ENCODE measurements at places on chromosomes 13 and 19. TPM values are rescaled to one million over a fixed set of nuclear protein-coding genes. Genes with fewer than 3 reads are reported as not detected.

The SHC2 gene
- total RNA-seq = 84.3 TPM

The CGB2 gene
- not detected for total RNA-seq

The ELAVL1 gene
- 17.9 TPM for total RNA-seq

The CYP2A7 gene
- not detected for total RNA-seq

The TNNI3 gene
- total RNA-seq = 0.66 TPM

DNA sequence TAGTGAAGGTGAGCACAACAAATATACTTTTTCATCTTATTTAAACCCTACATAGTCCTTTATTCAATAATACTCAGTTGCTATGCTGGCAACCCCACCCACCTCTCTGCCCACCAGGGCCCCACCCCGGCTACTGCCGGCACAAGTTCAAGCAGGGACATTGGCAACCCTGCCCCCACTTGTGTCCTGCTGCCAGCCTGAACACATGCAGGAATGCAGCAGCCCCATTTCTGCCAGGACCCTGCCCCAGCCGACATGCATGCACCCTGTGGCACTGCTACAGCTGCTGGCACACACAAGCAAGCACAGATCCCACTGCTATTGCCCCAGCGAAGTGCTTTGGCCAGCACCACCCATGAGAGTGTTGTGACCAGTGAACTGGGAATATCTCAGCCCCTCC lies 289.8 kb downstream of the COG6 start:
- no peaks in the 10 kb centered on the region for H3K4me1 ChIP-seq
- H3K27me3 ChIP-seq = no peaks in the 10 kb centered on the region
- no peak for DNase-seq
- no peak overlapping the region for H3K4me3 ChIP-seq
- no peak overlapping the region for H3K27ac ChIP-seq
- H3K36me3 ChIP-seq = no peaks in the 10 kb centered on the region

GRCh38 chr19:6034512-6034911 lies 56.6 kb upstream of the RANBP3 start:
- no peaks in the 10 kb centered on the region for H3K36me3 ChIP-seq
- H3K4me1 ChIP-seq = no peaks in the 10 kb centered on the region

GRCh38 chr19:34128558-34129250 lies 43.6 kb upstream of the LSM14A start:
- no peak overlapping the region for H3K27ac ChIP-seq
- H3K36me3 ChIP-seq = no peaks in the 10 kb centered on the region

DNA sequence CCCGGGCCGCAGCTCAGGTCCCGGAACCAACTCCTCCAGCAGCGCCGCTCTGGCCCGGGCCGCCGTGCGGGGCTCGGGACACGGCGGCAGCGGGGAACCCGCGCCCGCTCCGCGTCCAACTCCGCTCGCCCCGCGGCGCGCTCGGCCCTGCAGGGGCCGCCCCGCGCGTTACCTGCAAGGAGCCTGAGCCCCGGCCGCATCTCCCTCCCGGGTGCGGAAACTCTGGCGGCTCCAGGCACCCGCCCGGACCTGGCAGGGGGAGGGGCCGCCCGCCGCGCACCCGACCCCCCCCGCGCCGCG lies at the start of gene TMTC4:
TSS of gene TMTC4 (minus strand) at position 224 of the 300 bp plus-strand sequence. CDS start 4,433 bp downstream, outside the sequence.
- peak within 1 kb of the TSS; percentile 91 for H3K27ac ChIP-seq
- H3K27me3 ChIP-seq = no peaks in the 10 kb centered on the region
- peaks cover 4% of the 10 kb centered on the region for H3K4me1 ChIP-seq
- peak within 1 kb of the TSS; percentile 96 for H3K4me3 ChIP-seq

DNA sequence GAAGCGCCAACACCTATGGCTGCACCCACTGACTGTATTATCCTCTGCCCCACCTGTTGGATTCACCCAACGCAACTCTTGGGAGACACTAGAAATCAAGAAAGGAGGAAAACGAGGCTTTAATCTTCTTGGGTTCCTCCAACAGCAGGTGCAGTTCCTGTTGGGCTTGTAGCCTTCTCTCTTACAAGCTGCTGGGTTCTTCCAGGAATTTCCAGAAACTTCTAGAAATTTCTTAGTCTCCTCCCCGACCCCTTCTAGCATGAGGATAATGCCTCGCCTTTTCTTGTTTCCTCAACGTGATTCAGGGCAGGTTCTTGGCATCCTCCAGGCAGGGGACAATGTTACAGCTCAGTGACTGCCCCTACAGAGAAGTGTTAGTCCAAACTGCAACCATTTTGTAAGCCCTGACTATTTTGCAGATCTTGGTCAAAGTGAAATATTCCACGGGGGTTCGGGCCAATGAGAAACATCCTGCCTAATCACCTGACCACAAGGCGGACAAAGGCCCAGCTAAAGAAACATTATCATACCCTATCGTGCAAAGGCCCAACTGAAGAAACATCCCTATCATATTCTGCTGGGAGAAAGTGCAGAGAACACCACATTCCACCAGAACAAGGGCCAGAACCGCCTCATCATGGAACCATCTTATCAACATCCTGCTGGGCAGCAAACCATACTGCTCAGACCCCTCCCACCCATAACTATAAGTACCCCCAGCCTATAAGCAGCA lies 614 bp upstream of the PNMA8A start:
- H3K36me3 ChIP-seq = no peaks in the 10 kb centered on the region
- no peaks in the 10 kb centered on the region for H3K4me1 ChIP-seq
- H3K27ac ChIP-seq = peak overlapping the region; percentile 69
- no peak for DNase-seq
- no peaks in the 10 kb centered on the region for H3K27me3 ChIP-seq
- H3K4me3 ChIP-seq = peak overlapping the region; percentile 30

DNA sequence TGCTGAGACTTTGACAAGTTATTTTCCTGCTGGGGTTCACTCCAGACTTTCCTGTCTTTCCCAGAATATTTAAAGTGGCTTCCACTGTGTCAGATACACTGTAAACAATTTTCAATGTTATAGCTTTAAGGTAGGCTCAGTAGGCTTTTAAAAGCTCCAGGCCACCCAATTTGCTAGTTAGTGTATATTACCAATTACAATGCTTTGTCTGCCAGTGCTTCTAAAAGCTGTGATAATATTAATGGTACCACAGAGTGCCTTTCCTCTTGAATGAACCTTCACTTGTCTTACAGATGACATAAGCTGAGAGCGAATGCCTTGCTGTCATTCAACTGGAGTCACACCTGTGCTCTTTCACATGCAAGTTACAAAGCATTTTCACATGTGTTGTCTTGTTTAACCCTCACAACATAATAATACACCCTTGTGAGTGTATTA lies 239.7 kb upstream of the HTR2A start:
- H3K4me1 ChIP-seq = peaks cover 17% of the 10 kb centered on the region
- H3K27ac ChIP-seq = no peak overlapping the region
- H3K36me3 ChIP-seq = no peaks in the 10 kb centered on the region
- H3K27me3 ChIP-seq = no peaks in the 10 kb centered on the region
- no peak overlapping the region for H3K4me3 ChIP-seq

All from pancreas (tissue), 10 donors.